H7 (cell line): ENCODE measurements at places on chromosomes 12 and 14. TPM values are rescaled to one million over a fixed set of nuclear protein-coding genes. Genes with fewer than 3 reads are reported as not detected.
A peak's percentile ranks its signal among the peaks of the same experiment; 100 is the strongest.

Gene EIF2S3B
- total RNA-seq = 13.3 and 15.4 TPM in 2 replicates

Gene MAP3K12
- 8.0 and 8.7 TPM in 2 replicates for total RNA-seq

Gene GALNT8
- total RNA-seq = 2.3 and 4.1 TPM in 2 replicates

GRCh38 chr14:102323102-102323501, 3.6 kb downstream of the ZNF839 start:
- peak; percentile 78 for DNase-seq

DNA sequence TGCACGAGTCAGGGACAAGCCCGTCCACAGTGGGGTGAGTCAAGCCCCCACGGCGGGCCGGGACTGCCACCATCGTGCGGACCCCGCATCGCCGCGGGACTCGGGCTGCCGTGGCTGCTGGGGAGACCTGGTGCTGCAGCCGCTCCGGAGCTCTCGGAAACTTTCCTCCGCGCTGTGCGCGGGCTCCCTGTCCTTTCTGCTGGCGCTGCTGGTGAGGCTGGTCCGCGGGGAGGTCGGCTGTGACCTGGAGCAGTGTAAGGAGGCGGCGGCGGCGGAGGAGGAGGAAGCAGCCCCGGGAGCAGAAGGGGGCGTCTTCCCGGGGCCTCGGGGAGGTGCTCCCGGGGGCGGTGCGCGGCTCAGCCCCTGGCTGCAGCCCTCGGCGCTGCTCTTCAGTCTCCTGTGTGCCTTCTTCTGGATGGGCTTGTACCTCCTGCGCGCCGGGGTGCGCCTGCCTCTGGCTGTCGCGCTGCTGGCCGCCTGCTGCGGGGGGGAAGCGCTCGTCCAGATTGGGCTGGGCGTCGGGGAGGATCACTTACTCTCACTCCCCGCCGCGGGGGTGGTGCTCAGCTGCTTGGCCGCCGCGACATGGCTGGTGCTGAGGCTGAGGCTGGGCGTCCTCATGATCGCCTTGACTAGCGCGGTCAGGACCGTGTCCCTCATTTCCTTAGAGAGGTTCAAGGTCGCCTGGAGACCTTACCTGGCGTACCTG, 1.1 kb downstream of the PDE3A start:
- DNase-seq = peak; percentile 76
